Activated CD4-positive, CD25-positive, alpha-beta regulatory T cell treated with anti-CD3 and anti-CD28 coated beads, Interleukin-2, amount 50 U/mL, for 16 hours (primary cell): ENCODE measurements at places on chromosomes 16 and 17.

DNA sequence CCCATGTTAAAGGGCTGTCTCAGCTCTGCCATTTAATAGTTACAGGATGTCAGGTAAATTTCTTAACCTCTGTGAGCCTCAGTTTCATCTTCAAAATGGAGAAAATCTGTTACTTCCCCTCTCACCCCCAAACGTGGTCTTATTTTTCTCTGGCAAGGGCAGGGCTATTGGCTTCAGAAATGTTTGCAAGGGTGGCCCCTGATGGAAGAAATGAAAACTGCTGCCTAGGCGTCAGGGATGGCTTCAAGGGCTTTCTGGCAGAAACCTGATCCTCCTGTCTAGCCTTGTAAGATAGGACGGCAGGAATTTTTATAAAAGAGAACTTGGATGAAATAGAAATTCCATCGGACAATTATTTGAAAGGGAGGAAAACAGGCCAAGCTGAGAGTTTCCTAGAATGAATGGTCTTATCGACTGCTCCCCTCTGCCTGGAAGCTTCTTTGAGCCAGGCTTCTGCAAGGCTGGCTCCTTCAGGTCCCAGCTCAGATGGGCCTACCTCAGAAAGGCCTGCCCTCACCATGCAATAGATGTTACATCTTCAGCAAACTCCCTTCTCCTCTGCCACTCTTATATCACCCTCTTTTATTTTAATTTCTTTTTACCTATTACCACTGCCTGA lies 43.0 kb upstream of the TANGO6 start:
- no peak for DNase-seq

GRCh38 chr17:51947160-51947735 lies 211.3 kb downstream of the CA10 start:
- no peak for DNase-seq

DNA sequence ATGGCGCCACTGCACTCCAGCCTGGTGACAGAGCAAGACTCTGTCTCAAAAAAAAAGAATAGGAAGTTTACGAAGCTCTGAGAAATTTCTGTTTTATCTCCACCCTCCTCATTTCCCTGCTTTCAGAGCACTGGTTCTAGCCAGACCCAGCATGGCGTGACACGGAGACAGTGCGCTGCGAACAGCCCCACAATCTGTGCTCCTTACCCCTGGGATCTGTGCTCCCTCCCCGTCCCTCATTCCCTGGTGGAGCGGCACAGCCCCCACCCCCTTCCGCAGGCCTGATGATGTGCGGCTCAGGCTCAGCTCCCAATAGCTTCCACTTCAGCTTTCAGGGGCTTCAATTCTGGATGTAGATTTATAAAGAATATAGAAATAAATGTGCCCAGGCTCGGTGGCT lies 56.1 kb upstream of the ENDOV start:
- DNase-seq, result no peak

GRCh38 chr16:46929378-46930332 lies 43.8 kb downstream of the DNAJA2 start:
- DNase-seq, result peak; percentile 32

GRCh38 chr16:69073181-69073702 lies 32.2 kb upstream of the HAS3 start:
- no peak for DNase-seq

- DNase-seq, result no peak
Observed at GRCh38 chr17:4501295-4501949, 2.7 kb downstream of the SPNS2 start.
